ENCODE measurements at places on chromosomes 7 and 10. TPM values are rescaled to one million over a fixed set of nuclear protein-coding genes. Genes with fewer than 3 reads are reported as not detected.

- no peak for DNase-seq
Observed at GRCh38 chr10:113452146-113452845, 100.6 kb upstream of the HABP2 start.

- no peak for DNase-seq
Observed at GRCh38 chr7:47394751-47395252, 187.1 kb downstream of the TNS3 start.

Gene TUBAL3
- total RNA-seq: not detected

- DNase-seq: no peak
Observed at GRCh38 chr10:117312430-117312829, 62.8 kb downstream of the PDZD8 start.

DNA sequence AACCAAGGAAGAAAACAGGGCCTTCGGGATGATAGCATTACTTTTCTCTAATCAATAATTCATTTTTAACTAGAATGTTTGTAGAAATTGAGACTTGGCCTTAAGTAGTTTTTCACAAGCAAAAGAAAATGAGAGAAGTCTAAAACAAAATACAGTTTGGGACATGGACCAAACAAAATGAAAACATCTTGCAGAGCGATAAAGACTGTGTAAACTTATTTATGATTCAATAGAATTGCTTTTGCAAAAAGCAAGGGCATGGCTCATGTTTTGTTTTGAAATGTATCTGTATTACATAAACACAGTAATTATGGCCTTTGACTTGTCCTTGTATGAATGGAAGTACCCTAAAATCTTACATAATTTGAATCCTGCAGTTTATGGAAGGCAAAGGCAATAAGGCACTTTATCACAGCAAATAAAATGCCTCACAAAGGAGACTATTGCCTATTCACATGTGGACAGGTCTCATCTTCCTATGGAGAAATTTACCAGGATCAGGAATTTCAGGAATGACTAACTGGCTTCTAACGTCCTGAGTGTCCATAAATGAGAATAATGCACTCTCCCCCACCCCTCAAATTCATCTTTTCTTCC is 295.2 kb downstream of the PTEN start:
- no peak for DNase-seq

- no peak for DNase-seq
Observed at GRCh38 chr10:72126184-72126871, 38.0 kb upstream of the SPOCK2 start.

Gene UNCX
- total RNA-seq: not detected

Gene ODAD2
- not detected for total RNA-seq

Gene TSPAN33
- 113 TPM for total RNA-seq

- no peak for DNase-seq
Observed at GRCh38 chr10:6928586-6928985, 348.5 kb upstream of the PRKCQ start.

DNA sequence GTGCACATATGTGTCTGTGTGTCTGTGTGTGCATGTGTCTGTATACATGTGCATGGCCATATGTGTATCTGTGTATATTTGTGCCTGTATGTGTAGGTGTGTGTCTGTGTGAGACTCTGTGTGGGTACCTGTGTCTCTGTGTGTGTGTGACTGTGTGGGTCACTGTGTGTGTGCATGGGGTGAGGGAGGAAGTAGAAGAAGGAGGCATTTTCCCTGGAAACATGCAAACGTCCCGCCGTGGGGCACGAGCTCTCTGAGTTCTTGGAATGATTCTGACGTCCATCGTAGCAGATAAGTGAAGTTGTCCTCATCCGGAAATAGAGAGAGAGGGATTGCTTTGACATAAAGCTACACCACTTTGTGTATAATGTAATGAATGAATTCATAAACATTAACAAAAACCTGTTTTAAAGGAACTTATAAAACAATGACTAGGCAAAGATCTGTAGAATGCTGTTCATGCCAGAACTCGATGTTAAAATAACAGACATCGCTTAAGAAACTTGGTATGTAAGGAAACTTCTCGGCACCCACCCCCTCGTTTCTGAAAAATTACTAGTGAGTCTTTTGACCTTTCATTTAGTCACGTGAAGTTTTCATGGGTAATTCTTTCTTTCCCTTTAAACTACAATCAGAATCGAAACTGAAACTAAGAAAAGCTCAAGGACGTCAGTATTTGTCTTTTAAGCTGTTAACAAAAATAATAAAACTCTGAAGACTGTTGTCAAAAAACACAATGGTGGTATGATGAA is 43.6 kb upstream of the KLF6 start:
- no peak for DNase-seq

DNA sequence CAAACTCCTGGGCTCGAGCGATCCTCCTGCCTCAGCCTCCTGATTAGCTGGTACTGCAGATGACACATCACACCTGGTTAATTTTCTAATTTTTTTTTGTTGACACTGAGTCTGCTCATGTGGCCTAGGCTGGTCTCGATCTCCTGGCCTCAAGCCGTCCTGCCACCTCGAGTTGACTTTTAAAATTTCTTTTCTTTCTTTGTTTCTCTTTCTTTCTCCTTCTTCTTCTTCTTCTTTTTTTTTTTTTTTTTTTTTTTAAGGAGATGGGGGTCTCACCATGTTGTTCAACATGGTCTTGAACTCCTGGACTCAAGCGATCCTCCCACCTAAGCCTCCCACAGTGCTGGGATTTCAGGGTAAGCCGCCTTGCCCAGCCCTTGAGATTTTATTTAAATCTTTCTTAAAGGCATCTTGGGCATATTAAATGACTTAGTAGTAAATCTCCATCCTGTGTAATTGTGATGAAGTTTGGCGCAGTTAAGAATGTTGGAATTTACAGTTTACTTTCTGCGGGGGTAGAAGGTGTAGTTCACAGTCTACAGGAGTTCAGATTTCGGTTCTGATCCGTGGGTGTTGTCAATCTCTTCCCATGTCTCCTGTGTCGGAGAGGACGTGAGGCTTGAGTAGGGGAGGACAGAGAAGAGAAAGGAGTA is 1.0 kb upstream of the ITGA8 start:
- DNase-seq: no peak

Measured in GM12878 (cell line).